ENCODE measurements at places on chromosomes 16 and 17.

- DNase-seq, result no peak
Measured at GRCh38 chr16:20997147-20997546, 96.6 kb downstream of the LYRM1 start.

DNA sequence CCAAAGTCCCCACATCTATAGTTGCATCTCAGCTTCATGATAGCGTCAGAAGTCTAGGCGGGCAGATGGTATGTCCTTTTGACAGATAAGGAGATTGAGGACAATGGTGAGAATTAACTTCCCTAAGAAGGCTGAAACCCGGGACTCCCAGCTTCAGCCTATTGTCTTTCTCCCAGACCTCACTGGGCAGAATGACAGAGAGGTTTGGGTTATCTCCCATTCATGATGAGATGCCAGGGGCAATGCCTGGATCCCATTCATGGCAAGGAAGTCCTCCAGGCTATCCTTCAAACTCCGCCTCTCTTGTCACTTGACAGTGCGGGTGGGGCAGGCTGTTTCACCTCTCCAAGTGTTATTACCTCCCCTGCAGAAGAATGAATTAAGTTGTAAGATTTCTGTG is 100.3 kb downstream of the IRX5 start:
- DNase-seq, result no peak

DNA sequence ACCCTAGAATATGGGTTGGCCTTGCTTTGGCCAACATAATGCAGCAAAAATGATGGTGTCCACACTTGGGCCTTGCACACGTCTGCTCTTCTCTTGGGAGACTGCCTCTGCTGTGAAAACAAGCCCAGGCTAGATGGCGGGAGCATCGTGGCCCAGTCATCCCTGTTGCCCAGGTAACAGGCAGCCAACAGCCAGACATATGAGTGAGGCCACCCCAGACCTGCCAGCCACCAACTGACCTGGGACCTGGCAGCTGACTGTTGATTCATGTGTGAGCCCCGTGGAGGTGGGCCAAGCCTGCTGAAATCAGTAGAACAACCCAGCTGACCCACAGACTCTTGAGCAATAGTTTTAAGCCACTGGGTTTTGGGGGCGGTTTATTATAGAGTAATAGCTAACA is 39.4 kb upstream of the CDH3 start:
- no peak for DNase-seq

GRCh38 chr16:71214746-71215381 is 15.7 kb downstream of the HYDIN start:
- DNase-seq, result no peak

DNA sequence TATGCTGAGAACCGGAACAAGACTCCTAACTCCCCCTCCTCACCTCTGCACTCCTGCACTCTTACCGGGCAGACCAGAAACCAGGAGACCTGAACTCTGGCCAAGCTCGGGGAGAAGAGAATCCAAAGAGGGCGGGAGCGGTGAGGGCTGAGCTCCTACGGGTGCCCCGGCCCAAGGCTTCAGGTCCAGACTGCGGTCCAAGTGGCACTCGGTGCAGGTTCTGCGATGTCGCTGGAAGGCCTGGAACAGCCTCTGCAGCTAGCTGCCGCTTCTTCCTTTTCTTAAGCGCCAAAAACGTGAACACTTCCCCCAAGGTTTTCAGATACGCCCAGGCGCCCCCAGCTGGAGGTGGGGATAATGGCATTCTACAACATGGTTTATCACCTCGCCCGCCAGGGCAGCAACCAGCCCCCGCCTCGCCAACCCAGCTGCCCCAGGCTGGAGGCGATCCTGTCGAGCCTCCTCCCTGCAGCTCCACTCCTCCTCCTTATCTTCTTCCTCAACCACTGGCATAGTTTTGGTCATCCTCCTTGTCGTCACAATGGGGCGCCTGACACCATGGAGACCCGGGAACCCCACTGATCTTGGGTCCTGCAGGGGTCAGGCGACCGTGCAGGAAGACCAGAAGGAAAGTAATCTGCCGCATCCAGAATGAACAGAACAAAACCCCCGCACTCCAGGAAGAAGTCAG is 1735.9 kb downstream of the TP53TG3F start:
- no peak for DNase-seq

All from lung (tissue), 17 donors.